ENCODE measurements at places on chromosomes 11 and 22.

- no peak for DNase-seq
Observed at GRCh38 chr22:39356464-39356863, 6.7 kb downstream of the SYNGR1 start.

DNA sequence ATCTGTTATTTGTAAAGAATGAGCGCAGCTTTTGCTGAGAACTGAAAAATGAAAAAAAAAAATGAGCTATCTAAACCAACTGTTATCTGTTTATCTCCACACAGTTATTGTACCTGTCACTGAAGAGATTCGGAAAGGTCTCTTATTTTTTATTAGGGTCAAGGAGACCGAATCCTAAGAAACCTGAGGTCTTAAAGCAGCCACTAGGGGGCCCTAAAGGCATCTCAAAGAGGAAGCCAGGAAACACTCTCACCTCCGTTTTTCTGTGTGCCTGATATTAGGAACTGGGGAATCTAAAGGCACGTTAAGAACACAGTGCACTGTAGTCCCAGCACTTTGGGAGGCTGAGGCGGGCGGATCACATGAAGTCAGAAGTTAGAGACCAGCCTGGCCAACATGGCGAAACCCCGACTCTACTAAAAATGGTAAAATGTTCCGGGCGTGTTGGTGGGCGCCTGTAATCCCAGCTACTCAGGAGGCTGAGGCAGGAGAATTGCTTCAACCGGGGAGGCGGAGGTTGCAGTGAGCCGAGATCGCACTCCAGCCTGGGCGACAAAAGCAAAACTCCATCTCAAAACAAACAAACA lies 3.5 kb upstream of the LARGE1 start:
- no peak for DNase-seq

- DNase-seq = no peak
Observed at GRCh38 chr22:43570531-43571165, 158.8 kb downstream of the MPPED1 start.

DNA sequence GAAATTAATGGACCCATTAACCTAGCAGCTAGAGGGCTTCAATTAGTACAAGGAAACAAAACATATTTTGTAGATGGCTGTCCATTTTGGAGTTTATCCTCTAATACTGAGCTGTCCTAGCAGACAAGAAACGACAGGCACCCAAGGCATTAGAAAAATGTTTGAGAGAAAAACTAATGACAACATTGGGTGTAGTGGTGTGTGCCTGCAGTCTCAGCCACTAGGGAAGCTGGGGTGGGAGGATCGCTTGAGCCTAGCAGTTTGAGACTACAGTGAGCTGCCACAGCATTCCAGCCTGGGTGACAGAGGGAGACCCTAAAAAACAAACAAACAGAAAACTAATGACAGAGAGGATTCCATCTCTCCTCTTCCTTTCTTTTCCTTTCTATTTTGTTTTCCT lies 1.5 kb downstream of the A4GALT start:
- no peak for DNase-seq

DNA sequence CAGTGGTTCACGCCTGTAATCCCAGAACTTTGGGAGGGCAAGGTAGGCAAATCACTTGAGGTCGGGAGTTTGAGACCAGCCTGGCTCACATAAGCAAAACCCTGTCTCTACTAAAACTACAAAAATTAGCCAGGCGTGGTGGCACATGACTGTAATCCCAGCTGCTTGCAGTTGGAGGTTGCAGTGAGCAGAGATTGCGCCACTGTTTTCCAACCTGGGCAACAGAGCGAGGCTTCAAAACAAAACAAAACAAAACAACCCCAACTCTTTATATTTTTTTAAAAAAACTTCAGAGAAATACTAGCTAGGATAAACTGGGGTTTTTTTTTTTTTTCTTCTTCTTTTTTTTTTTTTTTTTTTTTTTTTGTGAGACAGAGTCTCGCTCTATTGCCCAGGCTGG lies 31.8 kb upstream of the RAPSN start:
- no peak for DNase-seq
